ENCODE measurements at places on chromosomes 3 and 15.

- no peak for DNase-seq
Observed at GRCh38 chr15:95804484-95804883, 526.0 kb upstream of the NR2F2 start.

- DNase-seq: no peak
Observed at GRCh38 chr15:89042387-89042786, 45.9 kb upstream of the ABHD2 start.

GRCh38 chr3:47193871-47194859 is 30.3 kb upstream of the SETD2 start:
- no peak for DNase-seq

GRCh38 chr3:143726727-143727126 is 121.5 kb downstream of the SLC9A9 start:
- DNase-seq: no peak

Data from GM23338 (cell line).